Vagina (tissue), 2 donors: ENCODE measurements at places on chromosomes 4 and X. TPM values are rescaled to one million over a fixed set of nuclear protein-coding genes. Genes with fewer than 3 reads are reported as not detected.

DNA sequence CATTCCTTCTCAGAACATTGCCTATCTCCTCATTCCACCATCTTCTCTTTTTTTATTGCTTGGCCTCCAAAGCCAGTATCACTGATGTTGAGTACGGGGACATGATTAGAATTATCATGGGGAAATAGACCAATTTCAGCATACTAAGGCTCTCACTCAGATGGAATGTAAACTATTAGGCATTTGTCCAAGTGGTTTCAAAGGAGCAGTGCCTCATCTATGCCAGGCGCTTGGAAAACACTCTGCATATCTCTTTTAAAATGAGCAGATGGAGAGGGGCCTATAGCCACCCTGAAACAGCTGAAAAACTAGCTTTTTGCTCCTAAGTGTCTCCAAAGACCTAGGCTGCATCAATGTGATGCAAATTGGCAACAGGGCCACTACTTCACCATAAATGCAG, 150.8 kb upstream of the DIPK2B start:
- H3K4me3 ChIP-seq = no peak overlapping the region
- no peaks in the 10 kb centered on the region for H3K27me3 ChIP-seq
- no peaks in the 10 kb centered on the region for H3K36me3 ChIP-seq
- no peaks in the 10 kb centered on the region for H3K4me1 ChIP-seq
- DNase-seq = no peak
- no peak overlapping the region for H3K27ac ChIP-seq

DNA sequence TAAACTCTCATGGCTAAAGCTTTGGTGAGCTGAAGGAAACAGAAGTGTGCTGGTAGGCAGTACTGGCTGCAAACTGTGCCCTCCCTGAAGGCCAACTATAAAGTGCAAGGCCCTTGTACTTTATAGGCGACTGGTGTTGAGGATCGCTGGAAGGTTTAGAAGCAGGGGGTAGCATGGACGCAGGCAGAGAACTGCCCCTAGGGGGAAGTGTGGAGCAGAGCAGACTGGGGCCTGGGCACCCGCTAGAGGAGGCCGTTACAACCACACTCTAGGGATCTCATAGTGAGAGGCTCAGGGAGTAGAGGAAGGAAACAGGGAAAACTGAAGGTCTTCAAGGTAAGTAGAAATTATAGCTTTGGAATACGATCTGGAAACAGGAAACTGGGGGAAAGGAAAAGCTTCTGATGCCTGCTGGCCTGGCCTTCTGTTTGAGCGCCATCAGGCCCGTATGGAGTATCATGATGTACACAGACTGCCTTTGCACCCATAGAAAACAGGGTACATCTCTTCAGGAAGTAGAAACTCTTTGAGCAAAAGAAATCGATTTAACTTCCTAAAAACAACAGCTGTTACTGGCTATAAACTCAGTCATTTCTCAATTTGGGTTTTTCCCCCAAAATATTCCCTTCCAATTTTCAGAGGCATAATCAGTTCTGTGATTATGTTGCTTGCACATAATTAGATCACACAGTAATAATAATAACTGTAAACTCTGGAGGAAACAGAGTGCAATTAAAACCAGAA, 23.9 kb upstream of the TMSB4X start:
- DNase-seq = no peak
- peak overlapping the region; percentile 80 for H3K27ac ChIP-seq
- H3K4me1 ChIP-seq = peaks cover 27% of the 10 kb centered on the region
- H3K4me3 ChIP-seq = no peak overlapping the region
- H3K27me3 ChIP-seq = no peaks in the 10 kb centered on the region

- H3K36me3 ChIP-seq = no peaks in the 10 kb centered on the region
- no peak overlapping the region for H3K4me3 ChIP-seq
- H3K27me3 ChIP-seq = no peaks in the 10 kb centered on the region
- no peak for DNase-seq
- no peaks in the 10 kb centered on the region for H3K4me1 ChIP-seq
These were observed 41.1 kb downstream of the AMMECR1 start for GRCh38 chrX:110276778-110277177.

The PWWP3B gene
- 2.5 TPM for total RNA-seq

The FAM9B gene
- not detected for total RNA-seq
